ENCODE measurements at places on chromosomes 6 and 20.

DNA sequence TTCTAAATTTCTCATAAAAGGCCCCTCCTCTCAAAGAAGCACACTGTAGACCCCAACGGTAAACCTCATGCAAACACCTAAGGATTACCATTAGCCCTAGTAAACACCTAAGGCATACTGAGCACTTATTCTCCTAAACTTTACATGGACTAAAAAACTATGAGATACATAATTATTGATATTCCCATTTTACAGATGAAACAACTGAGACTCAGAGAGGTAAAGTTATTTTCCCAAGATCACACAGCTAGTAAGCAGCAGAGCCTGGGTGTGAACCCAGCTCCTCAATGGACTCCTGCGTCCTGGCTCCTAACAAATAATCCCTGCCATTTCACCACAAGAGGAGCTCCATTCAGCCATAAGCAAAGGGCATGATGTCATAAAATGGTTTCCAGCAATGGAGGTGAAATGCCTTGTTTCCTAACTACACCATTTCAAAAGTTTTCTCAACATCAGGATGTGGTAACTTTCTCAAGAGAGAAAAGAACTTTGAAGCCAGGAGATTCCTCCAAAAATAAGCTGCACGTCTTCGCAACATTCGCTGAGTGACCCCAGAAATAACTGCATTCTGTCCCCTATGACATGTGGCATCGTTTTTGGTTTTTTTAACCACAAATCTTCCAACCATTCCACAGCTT, 4.1 kb downstream of the ATP9A start:
- DNase-seq: no peak

DNA sequence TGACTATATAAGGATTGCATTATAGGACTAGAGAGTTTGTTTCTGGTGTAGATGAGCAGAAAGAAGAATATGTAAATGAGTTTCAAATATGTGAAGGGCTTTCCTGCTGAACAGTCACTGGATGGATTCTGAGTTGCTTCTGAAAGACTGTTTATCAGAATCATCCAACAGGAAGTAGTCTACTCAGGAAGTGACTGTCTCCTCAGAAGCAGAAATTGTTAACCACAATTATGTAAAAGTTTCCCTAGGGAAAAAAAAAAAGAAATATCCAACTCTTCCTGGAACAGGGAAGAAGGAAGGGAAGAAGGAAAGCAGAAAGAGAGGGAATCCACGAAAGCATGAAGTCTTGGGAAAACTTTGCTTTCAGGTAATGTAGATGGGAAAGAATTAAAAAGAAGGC, 138.9 kb downstream of the TENT5A start:
- DNase-seq: no peak

GRCh38 chr6:27474172-27474465, 1.2 kb upstream of the ZNF184 start:
- no peak for DNase-seq

DNA sequence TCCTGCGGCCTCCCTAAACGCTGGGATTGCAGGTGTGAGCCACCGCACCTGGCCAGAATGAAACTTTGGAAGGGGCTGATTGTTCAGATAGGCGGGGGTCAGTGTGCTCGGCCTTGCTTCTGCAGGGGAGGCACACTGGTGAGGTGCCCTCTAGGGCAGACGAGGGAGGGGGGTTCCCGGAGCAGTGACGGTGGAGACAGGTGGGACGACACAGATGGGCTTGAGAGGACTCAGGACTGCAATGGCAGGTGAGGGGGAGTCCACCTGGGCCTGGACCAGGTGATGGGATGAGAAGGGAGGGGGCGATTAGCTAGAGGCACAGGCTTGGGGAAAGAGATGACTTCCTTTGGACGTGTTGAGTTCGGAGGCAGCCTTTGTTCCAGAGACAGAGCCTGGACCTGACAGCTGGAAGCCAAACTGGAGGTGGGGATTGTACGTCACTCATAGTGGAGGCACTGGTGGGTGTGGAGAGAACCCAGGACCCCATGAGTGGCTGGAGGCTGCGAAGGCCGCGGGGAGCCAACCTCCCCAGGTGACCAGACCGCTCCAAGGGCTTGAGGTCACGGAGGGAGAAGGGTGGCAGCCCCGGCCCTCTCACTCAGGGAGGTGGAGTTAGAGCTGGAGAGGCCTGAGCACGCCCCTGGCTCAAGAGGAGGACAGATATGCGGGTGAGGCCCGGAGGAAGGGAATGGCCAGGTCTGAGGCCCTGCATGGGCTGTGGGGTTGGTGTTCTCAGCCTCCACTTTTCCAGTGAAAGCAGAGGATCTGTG, 10.5 kb upstream of the MAP1LC3A start:
- DNase-seq: no peak

DNA sequence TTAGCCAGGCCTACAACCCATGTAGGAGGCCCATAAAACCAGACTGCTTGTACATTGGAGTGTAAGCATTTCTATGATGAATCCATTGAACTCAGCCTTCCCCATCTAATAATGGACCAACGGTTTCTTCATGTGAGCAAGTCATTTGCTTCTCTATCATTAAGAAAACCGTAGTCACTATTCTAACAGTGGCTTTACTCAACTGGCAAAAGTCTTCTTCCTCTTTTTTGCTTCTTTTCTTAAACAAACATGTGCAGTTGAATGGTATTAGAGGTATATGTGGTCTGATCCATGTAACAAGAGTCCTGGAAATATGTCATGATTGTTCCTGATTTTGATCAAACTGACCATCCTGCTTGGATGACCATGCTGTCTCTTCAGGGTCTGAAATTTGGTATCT, 132.4 kb upstream of the STXBP5 start:
- DNase-seq: no peak

DNA sequence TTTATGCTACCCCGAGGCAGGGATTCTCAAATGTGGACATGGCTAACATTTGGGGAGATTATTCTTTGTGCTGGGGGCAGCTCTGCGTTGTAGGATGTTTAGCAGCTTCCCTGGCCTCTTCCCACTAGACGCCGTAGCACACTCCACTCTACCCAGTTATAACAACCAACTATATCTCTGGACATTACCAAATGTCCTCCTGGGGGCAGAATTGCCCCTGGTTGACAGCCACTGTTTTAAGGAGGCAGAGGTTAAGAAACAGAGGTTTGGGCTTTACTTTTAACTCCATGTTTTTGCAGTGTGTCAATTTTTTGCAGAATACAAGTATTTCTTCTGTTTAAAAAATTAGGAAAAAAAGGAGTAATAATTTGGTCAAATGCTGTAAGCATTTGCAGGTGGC, 56.2 kb upstream of the BMP6 start:
- DNase-seq: no peak

DNA sequence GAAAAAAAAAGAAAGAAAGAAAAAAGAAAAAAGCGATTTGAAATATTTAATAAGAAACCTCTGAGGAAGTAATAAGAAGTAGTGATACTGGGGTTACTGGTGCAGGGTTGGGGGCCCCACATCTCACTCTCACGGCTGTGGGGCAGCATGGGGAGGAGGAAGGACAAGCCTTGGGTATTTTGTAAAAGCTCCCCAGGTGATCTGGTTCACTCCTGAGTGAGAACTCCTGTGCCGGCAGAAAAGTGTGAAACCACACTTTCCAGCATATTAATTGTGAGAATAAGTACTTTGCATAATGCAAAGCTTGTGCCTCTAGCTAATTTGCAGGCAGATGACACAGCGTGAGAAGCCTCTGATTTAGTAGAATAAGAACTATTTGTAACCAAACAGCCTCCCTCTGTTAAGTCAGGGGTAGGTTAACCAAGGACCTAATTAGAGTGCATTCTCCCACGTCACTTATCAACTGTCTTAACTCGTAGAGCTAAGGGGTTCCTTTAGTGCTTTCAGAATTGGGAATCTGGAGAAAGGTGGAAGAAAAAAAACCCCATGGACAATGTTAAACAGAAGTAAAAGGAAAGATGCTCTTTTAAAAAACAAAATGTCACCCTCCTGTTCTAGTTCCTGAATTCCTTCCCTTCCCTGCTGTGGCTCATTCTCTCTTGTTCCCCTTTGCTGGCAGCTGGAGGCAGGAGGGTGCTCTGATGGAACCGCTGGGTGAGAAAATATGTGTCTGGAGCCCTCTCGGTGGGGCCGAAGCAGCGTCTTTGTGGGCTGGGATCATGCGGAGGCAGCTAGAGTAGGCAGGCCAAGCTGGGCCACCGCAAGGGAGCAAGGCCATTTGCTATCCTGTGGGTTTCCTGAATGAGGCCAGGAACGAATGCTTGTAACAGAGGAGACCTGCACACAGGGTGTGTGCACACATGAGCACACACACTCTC, 108.7 kb downstream of the FYN start:
- peak; percentile 82 for DNase-seq

DNA sequence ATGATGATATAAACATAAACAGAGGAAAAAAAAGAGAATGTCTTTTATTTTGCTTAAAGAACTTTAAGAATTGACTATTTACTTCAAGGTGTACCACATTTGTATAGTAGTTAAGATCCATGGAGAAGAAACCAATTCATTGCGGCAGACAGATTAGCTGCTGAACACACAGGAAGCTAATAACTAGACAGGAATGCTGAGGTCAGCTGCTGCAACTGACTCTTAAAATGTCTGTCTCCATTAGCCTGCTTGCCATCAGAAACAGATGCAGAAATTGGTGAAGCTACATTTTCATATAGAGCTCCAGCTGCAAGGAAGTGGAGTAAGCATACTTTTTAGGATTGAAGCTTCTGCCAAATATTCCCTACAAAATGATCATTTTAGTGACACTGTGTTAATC, 939.5 kb downstream of the EPHA7 start:
- no peak for DNase-seq

DNA sequence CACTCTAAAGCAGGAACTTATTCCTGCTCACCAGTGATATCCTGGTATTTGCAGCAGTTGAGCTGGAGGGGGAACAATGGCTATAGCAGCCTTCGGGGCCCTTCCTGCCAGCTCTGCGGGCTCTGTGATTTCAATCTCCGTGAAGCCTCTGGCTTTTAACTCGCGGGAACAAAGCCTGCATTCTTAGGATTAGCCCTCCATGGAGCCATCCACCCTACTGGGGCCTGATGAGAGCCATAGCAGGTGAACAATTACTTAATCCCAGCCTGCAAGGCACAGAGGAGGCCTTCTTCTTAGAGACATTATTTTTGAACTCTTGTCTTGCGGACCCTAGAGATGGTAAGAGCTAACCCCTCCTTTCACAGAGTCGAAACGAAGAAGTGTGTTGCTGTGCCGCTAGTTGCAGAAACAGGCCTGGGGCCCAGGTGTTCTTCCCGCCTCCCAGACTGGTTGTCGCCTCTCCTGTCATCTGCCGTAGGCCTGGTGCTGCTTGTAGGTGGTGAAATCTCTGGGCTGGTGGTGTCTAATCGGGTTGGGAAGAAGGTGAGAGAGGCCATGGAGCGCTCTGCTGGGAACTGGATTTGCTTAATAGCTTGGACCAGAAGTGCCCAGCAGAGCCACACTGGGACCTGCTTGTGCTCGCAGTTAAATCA, 9.7 kb downstream of the GHRH start:
- no peak for DNase-seq

Data from CD4-positive, alpha-beta T cell treated with Interleukin-4 for 1 hour (primary cell).